ENCODE measurements at places on chromosomes 12 and 14. TPM values are rescaled to one million over a fixed set of nuclear protein-coding genes. Genes with fewer than 3 reads are reported as not detected.

- no peak for DNase-seq
Measured at GRCh38 chr14:29444216-29444615, 483.4 kb downstream of the PRKD1 start.

GRCh38 chr12:2291182-2291832, 238.5 kb downstream of the CACNA1C start:
- DNase-seq: peak; percentile 86

DNA sequence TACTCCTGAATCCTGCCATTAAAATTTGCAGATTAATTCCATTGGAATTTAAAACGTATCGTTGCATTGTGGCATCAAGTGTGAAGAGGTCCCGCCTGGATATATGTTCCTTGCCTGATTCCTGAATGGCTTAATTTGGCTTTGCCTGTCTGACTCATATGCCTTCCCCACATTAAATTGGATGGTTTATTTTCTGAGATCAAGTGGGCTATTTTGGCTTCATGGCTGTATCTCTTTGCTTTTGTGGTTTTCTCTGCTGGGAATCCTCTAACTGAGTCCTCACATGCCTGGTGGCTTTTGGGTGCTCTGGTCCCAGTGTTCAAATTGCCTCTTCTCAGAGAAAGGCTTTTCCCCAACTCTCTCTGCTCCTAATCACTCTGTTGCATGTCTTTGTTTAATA, 127.9 kb upstream of the DYRK2 start:
- DNase-seq: no peak

GRCh38 chr14:94594441-94594840, 13.2 kb downstream of the SERPINA5 start:
- DNase-seq: no peak

- no peak for DNase-seq
Measured at GRCh38 chr14:89955022-89955744, 544 bp upstream of the TDP1 start.

Gene USP44
- total RNA-seq: 0.11 TPM

DNA sequence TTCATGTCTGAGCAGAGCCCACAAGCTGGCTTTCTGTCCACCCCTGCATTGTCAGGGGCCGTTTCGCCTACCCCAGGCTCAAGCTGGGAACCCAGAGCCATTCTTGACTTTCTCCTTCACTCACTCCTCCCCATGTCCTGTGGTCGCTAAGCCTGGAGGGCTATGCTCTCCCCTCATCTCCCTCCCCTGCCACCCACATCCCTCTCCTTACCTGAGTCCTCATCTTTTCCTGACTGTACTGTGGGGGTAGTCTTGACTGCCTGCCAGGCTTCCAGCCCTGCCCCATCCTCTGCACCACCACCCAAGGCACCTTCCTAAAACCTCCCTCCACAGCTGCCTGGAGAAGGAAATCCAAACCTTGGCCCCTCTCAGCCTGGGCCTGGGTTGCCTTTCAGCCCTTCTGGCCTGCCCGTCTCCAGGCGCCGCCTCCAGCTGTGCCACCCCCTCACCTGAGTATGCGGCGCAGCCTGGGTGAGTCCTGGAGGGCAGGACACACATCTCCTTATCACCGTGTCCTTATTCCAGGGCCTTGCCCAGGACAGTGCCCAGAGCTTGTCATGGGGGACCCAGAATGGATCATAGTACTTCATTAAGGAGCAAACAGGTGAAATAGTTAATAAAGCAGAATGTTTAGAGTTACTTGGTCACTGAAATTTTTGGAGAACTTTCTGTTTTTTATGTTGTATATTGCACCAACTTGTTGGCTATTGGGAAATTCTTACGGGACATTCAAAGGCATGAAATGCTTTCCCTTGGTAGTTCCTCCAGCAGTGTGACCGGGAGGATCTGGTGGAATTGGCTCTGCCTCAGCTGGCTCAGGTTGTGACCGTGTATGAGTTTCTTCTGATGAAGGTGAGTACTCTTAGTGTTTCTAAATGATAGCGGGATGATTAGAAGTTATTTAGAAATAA, 14.5 kb downstream of the ZNF839 start:
- DNase-seq: no peak

All from Karpas-422 (cell line).